ENCODE measurements at places on chromosomes 5 and 9.

- DNase-seq: no peak
These were observed 106.0 kb downstream of the PALM2AKAP2 start for GRCh38 chr9:109886041-109886440.

GRCh38 chr5:56814361-56814962 lies 887 bp upstream of the MAP3K1 start:
- DNase-seq: no peak

- no peak for DNase-seq
These were observed 143.9 kb upstream of the FBN2 start for GRCh38 chr5:128681764-128682592.

- no peak for DNase-seq
These were observed 191.3 kb downstream of the RGS3 start for GRCh38 chr9:113654605-113655428.

DNA sequence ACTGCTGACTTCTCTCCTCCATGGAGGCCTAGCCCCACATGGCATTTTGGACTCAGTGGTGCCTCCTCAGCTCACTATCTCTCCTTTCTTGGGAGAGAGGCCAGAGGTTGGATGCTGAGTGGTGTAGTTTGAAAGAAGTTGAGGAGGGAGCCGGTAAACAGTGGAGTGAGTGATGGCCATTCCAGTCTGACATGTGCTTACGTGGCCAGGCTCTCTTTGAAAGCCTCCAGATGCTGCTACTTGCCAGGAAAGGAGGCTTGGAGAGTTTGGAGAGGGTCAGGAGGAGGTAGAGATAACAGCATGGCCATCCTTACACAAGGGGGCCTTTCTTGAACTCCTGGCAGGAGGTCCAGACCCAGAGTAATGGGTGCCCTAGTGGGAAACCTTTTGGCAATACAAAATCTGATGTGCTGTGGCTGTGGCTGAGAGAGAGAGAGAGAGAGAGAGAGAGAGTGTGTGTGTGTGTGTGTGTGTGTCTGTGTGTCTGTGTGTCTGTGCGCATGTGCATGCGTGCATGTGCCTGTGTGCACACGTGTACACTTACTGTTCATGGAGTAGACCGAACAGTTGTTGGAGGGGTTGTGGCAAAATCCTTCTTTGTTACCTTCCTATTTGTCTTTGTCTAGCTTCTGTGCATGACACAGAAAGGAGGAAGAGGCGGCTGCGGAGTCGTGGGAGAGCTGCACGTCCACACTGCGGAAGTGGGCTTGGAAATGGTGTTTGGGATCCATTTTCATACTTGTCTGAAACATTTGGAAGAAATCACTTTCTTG lies 37.8 kb downstream of the RALGPS1 start:
- no peak for DNase-seq

DNA sequence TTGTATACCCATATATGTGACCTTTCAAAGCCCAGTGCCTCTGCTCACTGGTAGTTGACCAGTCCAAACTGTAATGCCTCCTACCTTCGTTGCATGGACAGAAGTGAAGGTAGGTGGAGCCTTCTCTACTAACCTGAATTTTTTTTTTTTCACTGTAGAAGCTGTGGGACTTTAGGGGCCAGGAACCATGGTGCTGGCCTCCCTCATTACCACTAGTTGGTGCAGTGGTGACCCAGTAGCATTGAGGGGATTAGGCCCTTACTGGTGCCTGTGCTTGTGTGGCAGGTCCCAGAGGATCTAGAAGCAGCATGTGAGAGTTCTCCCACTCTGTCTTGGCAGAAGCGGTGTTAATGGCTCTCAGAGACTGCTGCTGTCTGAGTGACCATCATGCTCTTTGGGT lies 2.3 kb downstream of the RALGPS1 start:
- DNase-seq: no peak

GRCh38 chr5:147453875-147454814 lies 55.7 kb downstream of the DPYSL3 start:
- peak; percentile 47 for DNase-seq

- DNase-seq: no peak
These were observed 128.1 kb downstream of the SEMA6A start for GRCh38 chr5:116446356-116447005.

DNA sequence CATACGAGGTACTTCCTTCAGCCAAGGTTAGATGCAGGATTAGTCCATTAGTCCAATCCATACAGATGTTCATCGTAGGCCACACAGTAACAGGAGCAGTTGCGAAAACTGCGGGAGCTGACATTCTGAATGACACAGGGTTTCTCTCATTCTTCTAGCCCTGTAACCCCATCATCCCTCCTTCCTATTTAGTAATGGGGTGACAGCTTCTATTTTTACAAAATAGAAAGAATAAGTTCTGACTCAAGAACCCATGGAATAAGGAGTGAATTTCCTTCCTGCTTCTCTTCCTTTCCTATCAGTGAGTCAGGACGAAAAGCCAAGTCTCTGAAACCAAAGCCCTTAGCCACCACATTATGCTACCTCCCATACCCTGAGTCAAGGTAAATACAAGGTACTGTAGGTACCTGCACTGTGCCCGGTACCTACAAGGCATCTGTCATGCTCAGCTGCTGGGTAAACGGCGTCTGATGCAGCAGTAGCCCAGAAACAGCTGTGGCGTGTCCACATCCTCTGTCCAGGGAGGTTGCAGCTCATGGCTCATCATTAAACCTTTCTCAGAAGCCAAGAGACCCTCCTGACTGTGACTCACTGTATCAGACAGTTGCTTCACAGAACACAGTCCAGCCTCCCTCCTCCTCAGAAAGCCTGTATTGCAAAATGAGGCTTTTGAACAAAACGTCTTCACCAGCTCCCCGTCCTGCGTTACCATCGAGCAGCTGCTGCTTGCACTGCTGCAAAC lies 84.2 kb downstream of the ESM1 start:
- no peak for DNase-seq

DNA sequence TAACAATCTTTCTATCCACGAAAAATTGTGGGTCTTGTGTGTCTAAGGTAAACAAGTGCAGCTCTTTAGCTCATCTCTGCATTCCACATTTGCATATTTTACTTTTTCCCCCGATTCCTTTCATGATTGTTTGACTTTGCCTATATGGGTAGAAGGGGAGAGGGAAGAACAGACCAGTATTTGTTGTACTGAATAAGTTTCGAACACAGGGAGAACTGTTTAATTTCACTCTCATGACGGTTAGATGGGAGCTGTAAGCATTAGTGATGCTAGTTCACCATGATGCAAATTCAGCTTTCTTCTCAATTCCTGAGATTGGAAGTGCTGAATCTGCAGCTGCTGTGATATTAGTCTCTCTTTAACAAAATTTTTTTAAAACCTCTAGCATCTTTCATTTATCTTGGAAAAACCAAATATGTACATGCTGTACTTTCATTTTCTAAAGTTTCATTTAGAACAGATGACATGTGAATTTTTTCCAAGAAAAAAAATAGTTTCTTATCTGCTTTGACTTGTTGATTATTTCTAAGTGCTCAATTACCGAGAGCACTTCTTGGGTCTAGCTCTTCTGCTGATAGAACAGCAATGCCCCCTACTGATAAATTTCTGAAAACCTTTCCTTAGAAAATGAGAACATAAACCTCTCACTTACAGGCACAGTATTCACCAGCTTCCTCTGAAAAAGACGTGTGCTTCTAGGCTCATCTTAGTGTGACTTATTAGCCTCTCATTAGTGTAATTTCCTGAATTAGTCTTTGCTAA lies 149.5 kb downstream of the BAAT start:
- no peak for DNase-seq

DNA sequence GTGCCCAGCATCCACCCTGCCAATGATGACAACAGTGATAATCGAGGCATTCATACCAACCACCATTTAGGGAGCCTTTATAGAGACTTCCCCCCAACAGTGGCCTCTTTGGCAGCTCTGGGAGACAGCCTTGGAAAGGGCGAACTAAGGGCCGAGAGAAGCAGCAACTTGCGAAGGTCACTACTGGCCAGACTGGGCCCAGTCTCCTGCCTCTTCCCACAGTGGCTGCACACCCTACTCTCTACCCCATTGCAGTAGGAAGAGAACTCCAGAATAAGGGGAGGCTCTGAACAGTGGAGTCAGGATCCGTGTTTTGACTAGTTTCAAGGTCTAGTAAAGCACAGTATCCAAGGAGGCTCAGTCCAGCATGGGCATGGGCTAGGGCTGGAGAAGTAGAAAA lies 5.3 kb downstream of the LHX6 start:
- no peak for DNase-seq
